Hair follicle dermal papilla cell (primary cell): ENCODE measurements at places on chromosomes 3 and 15. TPM values are rescaled to one million over a fixed set of nuclear protein-coding genes. Genes with fewer than 3 reads are reported as not detected.

The SCG5 gene
- 7.8 and 11.8 TPM in 2 replicates for total RNA-seq

The SH2D7 gene
- total RNA-seq: not detected in 2 replicates

The ZBED2 gene
- total RNA-seq: 0.12 TPM in 1 of 2 replicates, not detected in the other

The GOLGA6D gene
- under 0.01 TPM in 1 of 2 replicates, not detected in the other for total RNA-seq

The KLHL6 gene
- under 0.01 TPM in 1 of 2 replicates, not detected in the other for total RNA-seq

The CATSPER2 gene
- 0.24 and 0.65 TPM in 2 replicates for total RNA-seq

The LMLN gene
- total RNA-seq: 6.6 and 11.2 TPM in 2 replicates

The SI gene
- not detected in 2 replicates for total RNA-seq

The SLC26A6 gene
- 25.3 and 35.4 TPM in 2 replicates for total RNA-seq

The SNX22 gene
- 0.16 and 0.24 TPM in 2 replicates for total RNA-seq

The LHFPL4 gene
- 0.12 TPM in 1 of 2 replicates, not detected in the other for total RNA-seq

The TUSC7 gene
- total RNA-seq: not detected in 2 replicates

The GOLGA6L7 gene
- total RNA-seq: not detected in 2 replicates

The ALDH1L1 gene
- total RNA-seq: 0.16 TPM in 1 of 2 replicates, not detected in the other

The ZNF80 gene
- total RNA-seq: not detected in 2 replicates

The DPPA2 gene
- total RNA-seq: not detected in 2 replicates

The TEX55 gene
- total RNA-seq: not detected in 2 replicates

The FEZF2 gene
- not detected in 2 replicates for total RNA-seq

The UTS2B gene
- total RNA-seq: 0.36 and 1.3 TPM in 2 replicates

The ATP13A5 gene
- total RNA-seq: not detected in 2 replicates

The TMEM158 gene
- total RNA-seq: 64.1 and 95.2 TPM in 2 replicates

The TEX9 gene
- 9.6 and 10.1 TPM in 2 replicates for total RNA-seq

The PXYLP1 gene
- total RNA-seq: 16.2 and 20.0 TPM in 2 replicates

The CELSR3 gene
- 1.3 and 1.6 TPM in 2 replicates for total RNA-seq

The WDR82 gene
- 57.6 and 73.3 TPM in 2 replicates for total RNA-seq
